ENCODE measurements at places on chromosomes 11 and 22.

GRCh38 chr11:12838463-12839123 is 164.4 kb downstream of the TEAD1 start:
- no peak for DNase-seq

GRCh38 chr11:118212131-118212725 is 12.6 kb downstream of the JAML start:
- DNase-seq: no peak

GRCh38 chr11:117099696-117100095 is 1.5 kb upstream of the SIK3 start:
- DNase-seq: no peak

GRCh38 chr11:27217948-27218420 is 145.0 kb downstream of the CCDC34 start:
- DNase-seq: peak; percentile 84

GRCh38 chr22:32706149-32706548 is 95.4 kb upstream of the TIMP3 start:
- no peak for DNase-seq

DNA sequence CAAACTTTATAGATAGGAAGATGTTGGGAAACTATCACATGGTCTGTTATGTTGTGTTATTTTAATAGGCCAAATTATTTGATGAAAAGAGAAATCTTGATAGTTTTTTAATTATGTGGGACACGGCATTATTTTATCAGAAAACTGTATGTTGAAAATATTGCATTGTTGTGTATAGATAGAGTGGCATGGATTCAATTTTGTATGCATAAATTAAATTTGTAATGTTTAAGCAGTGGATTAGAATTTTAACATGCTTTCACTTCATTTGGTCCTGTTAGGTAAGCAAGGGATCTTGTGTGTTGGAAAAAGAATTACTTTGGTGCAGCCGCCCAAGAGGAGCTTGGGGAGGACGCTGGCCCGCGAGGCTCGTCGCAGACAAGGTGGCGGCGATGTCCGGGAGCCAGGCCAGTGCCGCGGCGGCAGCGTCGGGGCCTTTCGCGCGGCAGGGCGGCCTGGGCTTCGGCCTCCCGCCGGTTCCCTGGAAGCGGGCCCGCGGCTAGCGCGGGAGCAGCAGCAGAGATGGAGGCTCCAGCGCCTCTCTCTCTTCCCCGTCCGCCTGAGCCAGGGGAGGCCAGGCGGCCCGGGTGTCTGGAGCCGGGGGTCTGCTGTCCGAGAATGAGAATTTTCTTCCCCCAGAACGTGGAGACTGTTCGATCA is 82.7 kb downstream of the GGT1 start:
- no peak for DNase-seq

DNA sequence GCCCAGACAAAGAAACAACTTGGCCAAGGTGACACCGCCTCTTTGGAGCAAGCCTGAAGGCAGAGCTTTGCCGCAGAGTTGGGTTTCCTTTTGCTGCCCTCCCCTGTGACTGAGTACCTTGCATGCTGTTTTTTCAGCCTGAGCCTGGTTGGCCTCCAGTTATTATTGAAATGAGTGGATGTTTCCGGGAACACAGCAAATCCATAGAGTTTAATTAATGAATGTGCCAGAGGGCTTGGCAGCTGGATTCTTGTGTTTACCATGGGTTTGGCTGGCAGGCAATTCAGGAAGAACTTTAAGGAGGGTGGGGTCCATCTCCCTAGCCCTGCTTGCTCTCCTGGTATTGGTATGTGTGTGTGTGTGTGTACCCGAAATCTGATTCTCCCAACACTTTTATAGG is 65.6 kb upstream of the CRYBB3 start:
- no peak for DNase-seq

DNA sequence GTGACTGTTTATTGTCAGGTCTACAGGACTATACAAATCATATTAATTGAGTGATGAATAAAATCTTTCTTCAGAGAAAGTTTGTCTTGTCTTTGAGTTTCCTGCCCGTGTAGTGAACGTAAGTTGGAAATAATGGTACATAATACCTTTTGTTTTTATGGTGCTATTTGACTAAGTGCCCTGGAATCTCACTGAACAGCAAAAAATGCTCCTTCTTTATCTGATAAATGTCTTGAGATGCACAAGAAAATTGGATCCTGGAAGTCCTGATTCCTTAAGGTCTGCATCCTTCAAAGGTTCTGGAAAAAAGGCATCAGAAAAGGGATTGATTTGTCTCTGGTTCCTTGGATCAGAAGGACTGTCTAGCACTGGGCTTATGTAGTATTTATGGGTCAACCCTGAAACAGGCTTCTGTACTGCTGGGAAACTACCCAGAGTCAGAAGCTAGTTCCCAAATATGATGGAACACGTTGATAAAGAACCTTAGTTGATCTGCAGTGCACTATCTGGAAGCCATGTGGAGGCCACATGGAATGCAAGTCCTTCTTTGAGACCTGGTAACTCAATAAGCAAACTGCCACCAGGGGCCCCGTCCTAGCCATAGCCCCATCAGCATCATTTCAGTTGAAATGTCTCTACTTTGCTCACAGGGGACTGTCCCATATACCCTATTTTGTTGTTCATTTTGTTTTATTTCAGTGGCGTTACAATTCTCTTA is 100.6 kb upstream of the CD44 start:
- no peak for DNase-seq

- DNase-seq: no peak
Observed at GRCh38 chr11:111372538-111372937, 6.5 kb downstream of the POU2AF1 start.

GRCh38 chr22:44669561-44669976 is 32.4 kb upstream of the PRR5 start:
- DNase-seq: no peak

DNA sequence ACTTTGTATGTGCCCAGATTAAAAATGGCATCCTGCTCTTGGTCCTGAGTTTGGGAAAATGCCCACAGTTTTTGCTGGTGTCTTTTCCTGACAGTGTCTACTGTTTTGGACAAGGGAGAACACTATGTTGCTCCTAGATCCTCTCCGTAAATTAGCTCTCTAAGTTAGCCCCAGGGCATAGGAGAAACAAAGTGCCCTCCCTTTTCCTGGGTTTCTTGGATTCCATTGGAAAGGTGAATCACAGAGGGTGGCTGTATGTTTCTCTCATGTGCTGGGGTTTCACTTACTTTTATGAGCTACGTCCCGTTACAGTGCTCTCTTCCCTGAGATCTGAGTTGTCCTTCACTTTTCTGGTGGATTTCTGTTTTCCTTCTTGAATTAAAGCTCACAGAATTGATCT is 782.8 kb downstream of the CNTN5 start:
- DNase-seq: no peak

- DNase-seq: peak; percentile 16
Observed at GRCh38 chr11:44270403-44271273, 39.3 kb downstream of the ALX4 start.

DNA sequence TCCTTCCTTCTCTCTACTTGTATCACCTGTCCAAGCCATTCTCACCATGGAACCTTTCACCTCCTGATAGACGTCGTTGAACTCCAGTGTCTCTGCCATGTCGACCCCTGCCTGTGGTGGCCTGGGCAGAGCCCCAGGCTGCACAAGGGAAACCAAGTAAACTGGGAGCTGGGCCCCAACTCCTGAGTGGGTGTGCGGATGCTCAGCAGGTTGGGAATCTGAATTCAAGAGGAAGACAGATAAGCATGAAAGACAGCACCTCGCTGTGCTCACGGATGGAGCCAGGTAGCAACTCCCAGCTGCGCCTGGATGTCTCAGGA is 709 bp downstream of the SSRP1 start:
- no peak for DNase-seq

DNA sequence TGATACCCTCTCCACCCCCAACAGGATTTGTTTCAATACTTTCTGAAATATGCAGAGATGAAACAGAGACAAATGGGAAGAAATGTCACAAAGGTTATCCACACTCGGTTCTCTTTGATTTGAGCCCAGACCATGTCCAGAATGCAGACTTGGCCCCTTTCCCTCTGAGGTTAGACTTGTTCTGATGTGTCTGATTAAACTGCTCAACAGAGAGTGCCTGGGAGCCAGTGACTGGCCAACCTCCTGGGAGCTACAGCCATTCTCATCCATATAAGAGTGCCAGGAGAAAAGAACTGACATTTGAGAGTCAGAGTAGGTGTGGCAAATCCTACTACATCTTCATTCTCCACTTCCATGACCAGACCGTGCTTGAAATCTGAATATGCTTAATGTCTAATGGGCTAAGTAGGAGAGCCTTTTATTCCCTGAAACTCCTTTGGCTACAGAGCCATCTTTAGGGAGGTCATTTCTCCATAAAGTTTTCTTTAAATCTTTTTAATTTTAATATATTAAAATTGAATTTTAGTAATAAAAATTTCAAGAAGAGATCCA is 201.4 kb downstream of the BLID start:
- DNase-seq: no peak

- DNase-seq: no peak
Observed at GRCh38 chr22:38712486-38713207, 6.9 kb downstream of the GTPBP1 start.

GRCh38 chr11:6594142-6594768 is 9.2 kb downstream of the RRP8 start:
- DNase-seq: no peak

GRCh38 chr11:94194712-94195111 is 66.1 kb downstream of the PANX1 start:
- no peak for DNase-seq

DNA sequence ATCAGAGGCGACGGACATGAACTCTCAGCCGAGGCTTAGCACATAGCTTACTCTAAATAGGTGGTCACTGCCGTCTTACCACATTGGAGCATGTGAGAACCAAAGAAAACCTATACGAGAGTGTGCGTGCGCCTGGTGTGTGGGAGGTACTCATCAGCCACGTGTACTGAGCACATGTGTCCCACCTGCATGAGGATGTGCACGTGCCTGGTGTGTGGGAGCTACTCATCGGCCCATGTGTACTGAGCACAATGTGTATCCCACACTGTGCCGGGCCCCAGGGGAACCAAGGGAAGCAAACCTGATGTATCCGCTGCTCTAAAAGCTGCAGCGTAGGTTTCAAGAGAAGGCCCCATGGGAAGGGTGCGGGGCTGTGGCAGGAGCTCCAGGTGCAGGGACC is 56.4 kb downstream of the ANO1 start:
- no peak for DNase-seq

DNA sequence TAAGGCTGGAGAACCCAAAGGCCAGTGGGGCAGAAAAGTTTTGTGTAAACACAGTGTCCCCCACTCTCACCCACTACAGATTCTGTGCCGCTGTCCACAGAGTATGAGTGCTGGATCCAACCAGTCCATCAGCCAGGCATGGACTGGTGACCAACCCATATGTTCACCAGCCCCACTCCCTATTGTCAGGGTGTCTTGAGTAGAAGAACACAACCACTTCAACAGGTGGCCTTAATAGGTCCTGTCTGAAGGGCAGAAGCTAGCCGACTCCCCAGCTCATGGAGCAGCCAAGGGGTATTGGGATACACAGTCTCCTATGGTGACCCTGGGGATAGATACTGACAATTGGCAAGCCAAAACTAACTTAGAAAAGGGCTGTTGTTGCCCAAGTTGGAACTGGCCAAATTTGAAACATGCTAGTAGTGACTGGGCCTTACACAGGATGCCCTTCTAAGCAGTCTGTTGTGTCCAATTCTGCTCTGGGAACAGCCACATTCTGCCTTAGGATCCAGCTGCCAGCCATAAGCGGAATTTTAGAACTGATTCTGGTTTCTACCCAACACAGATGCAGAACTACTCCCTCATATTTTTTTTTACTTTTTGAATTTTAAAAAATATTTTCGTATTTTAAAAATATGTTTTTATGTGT is 19.8 kb upstream of the PGM2L1 start:
- DNase-seq: no peak

DNA sequence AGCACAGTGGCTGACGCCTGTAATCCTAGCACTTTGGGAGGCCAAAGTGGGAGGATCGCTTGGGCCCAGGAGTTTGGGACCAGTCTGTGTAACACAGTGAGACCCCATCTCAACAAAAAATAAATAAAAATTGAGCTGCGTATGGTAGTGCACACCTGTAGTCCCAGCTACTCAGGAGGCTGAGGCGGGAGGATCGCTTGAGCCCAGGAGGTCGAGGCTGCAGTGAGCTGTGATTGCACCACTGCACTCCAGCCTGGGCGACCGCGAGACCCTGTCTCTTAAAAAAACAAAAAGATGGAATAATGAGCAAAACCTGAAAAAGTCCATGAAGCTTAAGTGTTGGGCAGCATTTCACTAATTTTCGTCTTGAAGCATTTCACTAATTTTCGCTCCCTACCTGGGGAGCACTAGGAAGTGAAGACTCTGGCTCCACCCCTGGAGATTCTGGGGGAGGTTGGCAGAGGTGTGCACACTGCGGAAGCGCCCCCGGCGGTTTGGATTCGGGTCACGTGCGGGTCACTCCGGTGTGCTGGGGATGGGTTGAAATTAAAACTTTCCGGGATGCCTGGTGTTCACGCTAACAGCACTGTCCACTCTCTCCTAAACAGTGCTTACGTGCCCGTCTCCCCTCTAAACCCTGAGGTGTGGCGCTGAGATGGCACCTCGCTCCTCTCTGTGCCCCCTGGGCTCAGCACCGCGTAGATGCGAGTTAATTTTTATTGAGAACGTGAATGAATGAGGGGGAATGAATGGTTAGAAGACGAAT is 906 bp upstream of the NAA40 start:
- no peak for DNase-seq

GRCh38 chr22:45965563-45965962 is 11.4 kb downstream of the WNT7B start:
- DNase-seq: no peak

GRCh38 chr11:92083123-92083522 is 141.5 kb upstream of the FAT3 start:
- no peak for DNase-seq

GRCh38 chr11:57896361-57897145 is 127.1 kb upstream of the OR9Q1 start:
- no peak for DNase-seq

DNA sequence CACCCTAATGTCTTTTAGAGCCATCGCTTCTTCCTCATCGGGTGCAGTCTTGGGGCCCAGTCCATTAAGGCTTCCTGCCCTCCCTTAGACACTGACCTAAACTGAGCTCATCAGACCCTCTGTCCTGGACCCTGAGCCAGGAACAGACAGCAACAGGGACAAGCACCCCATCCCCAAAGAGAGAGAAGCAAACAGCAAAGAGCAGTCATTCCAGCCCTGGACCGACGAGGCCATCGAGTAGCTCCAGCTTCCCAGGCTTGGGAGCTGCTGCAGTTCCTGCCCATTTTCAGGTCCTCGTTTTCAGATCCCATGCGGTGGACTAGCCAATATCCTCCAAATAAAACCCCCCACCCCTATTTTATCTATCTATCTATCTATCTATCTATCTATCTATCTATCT is 25.8 kb upstream of the CACNG2 start:
- DNase-seq: no peak

- peak; percentile 70 for DNase-seq
Observed at GRCh38 chr11:86559311-86559945, 113.0 kb downstream of the ME3 start.

- DNase-seq: no peak
Observed at GRCh38 chr11:126288237-126288636, 5.3 kb downstream of the TIRAP start.

- no peak for DNase-seq
Observed at GRCh38 chr22:28736301-28737155, 5.1 kb downstream of the CHEK2 start.

GRCh38 chr22:26374391-26375026 is 54.6 kb upstream of the ASPHD2 start:
- DNase-seq: no peak

Data from fibroblast of skin of left quadriceps (primary cell).